AG09309 (cell line): ENCODE measurements at places on chromosomes 1 and 21.

DNA sequence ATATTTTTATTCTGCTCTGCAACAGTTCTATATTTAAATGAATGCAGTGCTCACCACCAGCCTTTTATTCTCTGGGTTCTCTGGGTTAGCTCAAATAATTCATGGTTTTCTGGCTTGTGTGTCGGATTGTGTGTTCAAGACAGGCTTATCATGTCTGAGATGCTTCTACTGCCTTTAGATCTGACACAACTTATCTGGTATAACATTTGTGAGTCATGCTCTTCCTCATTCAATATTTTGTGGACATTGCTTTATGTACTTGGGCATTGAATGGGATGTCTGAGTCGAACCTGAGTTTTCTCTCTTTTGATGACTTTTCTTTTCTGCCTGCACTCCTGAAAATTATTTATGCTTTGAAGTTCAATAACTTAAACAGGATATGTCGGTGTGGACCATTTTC lies 17.6 kb upstream of the PKP1 start:
- no peak for DNase-seq

- peak; percentile 44 for DNase-seq
These were observed 172.6 kb upstream of the HMCN1 start for GRCh38 chr1:185561629-185562028.

DNA sequence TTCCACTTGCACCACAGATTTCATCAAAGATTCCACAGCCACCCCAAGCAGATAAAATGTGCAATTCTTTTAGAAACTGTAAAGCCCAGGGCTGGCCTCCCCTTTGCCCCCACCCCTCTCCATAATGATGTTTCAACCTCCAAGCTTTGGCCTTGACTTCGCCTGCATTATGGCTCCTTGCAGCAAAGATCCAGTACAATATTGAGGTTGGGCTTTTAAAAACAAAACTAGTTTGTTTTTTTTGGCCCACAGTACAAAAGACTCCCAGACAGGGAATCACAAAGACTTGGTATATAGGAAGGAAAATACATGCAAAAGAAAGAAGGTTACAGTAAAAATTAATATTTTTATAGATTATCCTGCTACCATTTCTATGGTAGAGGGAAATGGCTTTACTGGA lies 356.5 kb upstream of the PTBP2 start:
- no peak for DNase-seq

GRCh38 chr1:185464777-185465176 lies 147.7 kb upstream of the IVNS1ABP start:
- no peak for DNase-seq

GRCh38 chr1:59577774-59578173 lies 237.0 kb upstream of the HOOK1 start:
- no peak for DNase-seq

DNA sequence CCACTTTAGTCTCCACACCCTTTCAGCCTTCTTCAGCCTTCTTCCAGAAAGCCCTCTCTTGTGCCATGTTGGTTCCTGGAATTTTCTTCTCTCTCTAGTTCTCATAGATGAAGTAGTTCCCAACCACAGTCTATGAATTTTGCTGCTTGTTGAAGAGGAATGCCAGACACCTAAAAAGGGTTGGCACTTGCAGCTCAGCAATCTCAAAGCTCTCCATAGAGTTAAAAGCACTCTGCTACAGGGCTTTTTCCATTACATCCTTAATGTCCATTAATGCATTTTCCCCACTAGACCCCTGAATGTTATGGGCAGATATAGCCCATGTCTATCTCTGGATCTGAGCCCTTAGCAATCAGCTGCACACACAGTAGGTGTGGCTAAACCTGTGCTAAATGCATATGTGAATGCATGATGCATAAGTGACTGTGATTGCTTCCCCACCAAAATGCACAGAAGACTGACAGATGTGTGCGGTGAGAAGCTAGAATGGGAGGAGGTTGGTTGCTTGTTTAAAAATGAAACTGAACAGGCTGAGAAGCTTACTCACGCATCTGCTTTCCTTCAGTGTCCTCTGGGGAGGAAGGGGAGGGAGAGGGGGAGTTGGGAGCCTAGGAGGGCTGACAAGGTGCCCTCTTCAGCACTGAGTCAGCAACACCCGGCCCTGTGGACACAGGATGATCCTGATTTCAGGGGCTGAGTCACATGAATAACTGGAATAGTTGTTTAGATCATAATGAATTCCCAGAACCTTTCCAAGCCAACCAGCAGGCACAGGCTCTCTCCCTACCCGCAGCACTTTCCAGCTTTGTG lies 146.1 kb upstream of the FGGY start:
- DNase-seq = peak; percentile 98

DNA sequence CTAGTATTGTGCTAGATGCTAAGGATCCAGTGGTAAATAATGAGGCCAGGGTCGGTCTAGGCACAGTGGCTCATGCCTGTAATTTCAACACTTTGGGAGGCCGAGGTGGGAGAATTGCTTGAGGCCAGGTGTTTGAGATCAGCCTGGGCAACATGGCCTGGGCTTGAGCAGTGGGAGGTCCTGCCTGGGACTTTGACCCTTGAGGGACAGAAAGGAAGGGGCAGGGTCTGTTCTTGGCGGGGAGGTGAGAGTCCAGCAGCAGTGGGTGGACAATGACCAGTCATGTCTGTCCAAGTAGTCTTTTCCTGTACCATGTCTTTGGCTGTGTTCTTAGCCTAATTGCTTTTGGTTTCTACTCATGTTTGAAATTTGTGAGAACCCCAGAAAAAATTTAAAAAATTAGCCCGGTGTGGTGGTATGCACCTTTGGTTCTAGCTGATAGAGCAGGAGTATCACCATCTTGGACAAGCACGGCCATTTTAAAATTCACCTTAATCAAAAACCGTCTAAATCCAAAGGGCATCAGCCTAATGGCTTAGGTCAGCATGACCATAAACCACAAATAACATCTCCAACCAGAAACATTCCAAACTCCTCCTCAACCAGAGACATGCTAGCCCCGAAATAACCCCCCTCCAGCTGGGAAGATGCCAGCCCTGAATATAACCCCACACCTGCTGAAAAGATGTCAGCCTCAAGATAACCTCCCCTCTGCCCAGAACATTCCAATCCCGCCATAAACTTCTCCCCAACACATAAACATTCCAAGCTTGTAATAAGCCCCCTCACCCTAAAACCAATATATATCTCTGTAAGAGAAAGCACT lies 6.8 kb upstream of the AK2 start:
- no peak for DNase-seq

GRCh38 chr1:223345720-223346119 lies 18.3 kb downstream of the SUSD4 start:
- DNase-seq = no peak

DNA sequence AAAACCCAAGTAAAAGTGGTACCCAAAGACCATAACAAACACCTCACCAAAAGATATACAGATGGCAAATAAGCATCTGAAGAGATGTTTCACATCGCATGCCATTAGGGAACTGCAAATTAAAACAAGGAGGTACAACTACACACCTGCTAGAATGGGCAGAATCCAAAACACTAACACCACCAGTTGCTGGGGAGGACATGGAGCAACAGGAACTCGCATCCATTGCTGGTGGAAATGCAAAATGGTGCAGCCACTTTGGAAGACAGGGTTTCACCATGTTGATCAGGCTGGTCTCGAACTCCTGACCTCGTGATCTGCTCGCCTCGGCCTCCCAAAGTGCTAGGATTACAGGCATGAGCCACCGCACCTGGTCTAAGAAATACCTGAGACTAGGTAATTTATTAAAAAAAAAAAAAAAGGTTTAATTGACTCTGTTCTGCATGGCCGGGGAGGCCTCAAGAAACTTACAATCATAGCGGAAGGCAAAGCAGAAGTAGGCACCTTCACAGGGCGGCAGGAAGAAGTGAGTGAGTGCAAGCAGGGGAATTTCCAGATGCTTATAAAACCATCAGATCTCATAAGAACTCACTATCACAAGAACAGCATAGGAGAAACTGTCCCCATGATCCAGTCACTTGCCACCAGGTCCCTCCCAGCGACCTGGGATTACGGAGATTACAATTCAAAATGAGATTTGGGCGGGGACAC lies 30.2 kb upstream of the PRSS38 start:
- no peak for DNase-seq

- no peak for DNase-seq
These were observed 9.3 kb downstream of the MYOC start for GRCh38 chr1:171643156-171643555.

GRCh38 chr1:205449750-205450443 lies 5.9 kb downstream of the BLACAT1 start:
- DNase-seq = no peak

DNA sequence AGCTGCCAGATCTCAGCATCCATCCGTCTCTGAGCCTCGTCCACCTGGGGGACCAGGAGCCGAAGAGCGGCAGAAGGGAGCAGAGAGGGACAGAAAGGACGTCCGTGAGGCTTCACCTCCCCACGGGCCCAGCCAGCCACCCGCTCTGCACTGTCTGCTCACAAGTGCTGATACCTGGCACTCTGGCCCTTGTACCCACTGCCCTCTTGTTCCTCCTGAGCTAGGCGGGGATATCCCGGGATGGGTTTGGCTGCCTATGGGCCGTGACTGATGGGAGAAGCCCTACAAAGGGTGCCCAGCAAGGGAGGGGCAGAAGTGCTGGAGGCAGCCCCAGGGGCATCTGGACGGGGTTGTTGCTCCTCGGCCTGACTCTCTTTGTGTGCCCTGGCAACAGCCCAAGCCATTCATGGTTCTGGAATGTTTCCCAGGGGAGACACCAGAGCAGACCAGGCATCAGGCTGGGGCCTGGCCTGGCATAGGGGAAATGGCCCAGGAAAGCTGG lies 57.6 kb downstream of the LDLRAD2 start:
- peak; percentile 57 for DNase-seq

DNA sequence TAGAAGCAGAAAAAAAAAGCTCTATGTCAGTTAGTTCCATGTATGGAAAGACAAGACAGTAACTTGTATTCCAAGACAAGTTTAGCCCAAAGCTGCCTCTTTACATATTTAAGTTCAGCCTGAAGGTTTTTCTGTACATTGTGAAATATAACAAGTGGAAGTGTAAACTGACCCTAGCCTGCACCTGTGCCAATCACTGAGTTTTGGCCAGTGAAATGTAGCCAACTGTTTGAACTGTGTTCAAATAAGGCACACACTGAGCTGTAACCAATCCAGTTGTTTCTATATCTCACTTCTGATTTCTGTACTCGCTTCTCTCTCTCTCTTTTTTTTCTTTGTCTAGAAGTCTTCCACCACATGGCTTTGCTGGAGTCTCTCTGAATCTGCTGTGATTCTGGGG lies 1227.1 kb downstream of the NCAM2 start:
- no peak for DNase-seq

GRCh38 chr21:18832950-18833349 lies 429.4 kb upstream of the TMPRSS15 start:
- DNase-seq = no peak

DNA sequence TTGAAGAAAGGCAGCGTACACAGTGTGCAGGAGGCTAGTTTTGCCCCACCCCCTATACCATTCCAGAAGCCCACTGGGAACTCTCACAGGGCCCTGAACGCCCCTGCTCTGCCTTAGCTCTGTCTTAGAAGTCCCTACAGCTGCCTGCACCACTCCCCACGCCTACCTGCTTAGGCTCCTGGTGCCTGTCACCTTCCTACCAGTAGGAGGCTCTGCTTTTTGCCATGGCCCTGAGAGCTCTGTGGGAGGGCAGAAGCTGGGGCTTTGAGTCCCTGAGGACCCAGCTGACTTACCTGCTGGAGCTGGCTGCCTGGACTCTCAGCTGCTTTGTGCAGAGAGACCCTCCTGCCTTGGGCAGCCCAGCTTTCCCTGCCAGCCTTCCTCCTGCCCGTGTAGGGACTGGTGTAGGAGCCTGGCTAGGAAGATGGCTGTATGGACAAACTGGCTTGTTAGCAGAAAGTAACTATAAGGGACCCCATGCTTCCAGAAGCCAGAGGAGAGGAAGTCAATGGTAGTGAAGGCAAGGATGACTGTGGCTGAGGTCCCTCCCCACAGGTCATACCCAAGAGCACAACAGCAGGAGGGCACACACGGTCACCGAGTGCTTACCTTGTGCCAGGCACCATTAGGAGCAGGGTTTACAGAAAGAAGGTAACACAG lies 9.8 kb upstream of the CELSR2 start:
- DNase-seq = no peak

GRCh38 chr1:101004061-101004460 lies 21.5 kb downstream of the DPH5 start:
- DNase-seq = no peak

GRCh38 chr1:8352471-8352845 lies 34.5 kb downstream of the SLC45A1 start:
- DNase-seq = no peak

DNA sequence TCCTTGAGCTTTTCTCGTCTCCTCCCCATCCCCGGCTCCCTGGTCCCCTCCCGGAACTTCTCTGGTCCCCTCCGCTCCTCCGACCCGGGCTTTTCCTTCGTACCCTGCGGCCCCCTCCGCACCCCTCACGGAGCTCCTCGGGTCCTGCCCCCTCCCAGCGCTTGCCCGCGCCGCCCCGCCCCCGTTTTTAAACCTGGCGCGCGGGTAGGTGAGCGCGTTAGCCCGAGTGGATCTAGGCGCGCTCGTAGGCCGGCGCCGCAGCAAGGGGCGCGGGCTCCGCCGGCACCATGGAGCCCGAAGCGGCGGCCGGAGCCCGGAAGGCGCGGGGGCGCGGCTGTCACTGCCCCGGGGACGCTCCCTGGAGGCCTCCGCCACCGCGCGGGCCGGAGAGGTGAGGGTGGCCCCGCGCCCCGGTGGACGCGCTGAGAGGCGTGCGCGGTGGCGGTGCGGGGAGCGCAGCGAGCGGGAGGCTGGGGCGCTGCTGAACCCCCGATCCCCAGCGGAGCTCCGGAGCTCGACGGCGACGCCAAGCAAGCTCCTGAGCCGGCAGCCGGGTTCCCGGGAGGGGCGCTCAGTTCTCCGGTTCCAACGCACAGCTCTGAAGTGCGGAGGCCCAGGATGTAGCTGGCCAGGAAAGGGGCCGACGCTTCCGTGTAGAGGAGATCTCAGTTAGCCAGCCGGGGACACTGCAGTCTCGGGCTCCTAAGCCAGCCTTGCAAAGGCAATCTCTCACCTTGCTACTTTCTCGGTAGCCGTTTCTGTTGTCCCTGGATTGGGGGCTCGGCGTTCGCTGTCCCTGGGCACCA lies at the start of gene RIPPLY3:
Gene RIPPLY3, plus strand, starts transcription at position 217 of the 806 bp plus-strand sequence. Its CDS starts 71 bp downstream, at position 288.
- DNase-seq = no peak

- DNase-seq = no peak
These were observed 510.6 kb downstream of the NCAM2 start for GRCh38 chr21:21508859-21509258.
